ENCODE measurements at places on chromosomes 7 and 10.

GRCh38 chr10:59047957-59048618 is 128.4 kb upstream of the PHYHIPL start:
- DNase-seq: no peak

DNA sequence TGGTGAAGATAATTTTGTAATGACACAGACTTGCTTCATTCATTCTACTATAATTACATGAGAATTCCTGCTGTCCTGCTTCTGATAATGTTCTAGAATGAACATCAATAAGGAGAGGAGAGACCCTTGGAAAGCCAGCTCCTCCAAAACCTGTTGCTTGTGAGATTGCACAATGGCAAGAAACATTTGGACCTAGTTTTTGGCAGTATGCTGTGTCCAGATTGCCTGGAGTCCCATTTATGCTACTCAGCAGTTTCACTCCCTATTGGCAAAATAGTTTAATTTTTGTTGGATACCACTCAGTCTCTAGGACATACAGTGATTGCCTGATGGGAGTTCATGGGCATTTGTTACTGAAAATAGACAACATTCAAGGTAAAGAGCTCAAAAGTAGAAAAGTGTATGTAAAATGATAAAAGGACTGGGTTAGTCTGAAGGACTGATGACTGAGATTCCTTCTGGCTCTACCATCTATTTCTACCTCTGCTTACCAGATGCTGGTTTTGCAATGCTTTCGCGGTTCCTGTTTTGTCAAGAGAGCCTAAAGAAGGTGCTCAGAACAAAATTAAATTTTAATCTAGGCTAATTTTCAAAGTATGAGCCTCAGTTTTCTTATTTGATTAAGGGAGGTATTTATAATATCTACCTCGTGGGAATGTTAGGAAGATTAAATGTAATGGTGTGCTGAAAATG is 8.0 kb upstream of the ACTR3B start:
- DNase-seq: no peak

DNA sequence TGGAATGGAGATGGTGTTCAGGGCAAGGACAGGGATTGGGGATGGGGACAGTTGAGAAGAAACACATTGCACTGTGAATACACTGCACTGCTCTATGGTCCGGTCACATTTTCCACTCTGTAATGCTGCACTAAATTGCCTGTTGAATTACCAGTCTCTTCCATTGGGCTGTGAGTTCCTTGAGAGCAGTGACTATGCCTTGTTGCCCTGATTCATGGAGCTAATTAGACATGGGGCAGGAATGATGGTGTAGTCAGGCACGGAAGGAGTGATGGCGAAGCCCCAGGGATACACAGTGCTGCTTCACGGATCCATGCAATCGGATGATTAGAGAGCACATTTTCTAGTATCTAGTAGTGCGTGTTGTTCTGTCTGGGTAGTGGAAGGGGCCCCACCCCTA is 25.4 kb upstream of the GPAM start:
- no peak for DNase-seq

DNA sequence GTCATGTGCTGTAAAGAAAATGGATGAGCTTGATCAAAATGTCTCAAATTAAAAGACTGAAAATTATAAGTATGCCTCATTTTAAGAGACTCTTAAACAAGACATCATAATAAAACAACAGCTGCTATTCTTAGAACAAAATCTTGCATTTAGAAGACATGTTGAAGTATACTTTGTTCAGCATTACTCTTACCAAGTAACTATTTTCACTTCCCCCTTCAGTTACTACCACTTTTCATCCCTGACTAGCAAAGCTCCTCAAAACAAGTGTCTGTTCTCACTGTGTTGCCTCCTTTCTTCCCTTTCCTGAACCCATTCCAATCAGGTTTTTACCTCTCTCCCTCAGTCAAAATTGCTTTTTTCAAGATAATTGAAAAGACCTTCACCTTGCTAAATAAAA is 31.6 kb downstream of the ELAPOR2 start:
- DNase-seq: no peak

- peak; percentile 7 for DNase-seq
Observed at GRCh38 chr10:91103384-91104192, 116.9 kb upstream of the PCGF5 start.
